T-helper 17 cell (primary cell): ENCODE measurements at places on chromosomes 5 and 9.

DNA sequence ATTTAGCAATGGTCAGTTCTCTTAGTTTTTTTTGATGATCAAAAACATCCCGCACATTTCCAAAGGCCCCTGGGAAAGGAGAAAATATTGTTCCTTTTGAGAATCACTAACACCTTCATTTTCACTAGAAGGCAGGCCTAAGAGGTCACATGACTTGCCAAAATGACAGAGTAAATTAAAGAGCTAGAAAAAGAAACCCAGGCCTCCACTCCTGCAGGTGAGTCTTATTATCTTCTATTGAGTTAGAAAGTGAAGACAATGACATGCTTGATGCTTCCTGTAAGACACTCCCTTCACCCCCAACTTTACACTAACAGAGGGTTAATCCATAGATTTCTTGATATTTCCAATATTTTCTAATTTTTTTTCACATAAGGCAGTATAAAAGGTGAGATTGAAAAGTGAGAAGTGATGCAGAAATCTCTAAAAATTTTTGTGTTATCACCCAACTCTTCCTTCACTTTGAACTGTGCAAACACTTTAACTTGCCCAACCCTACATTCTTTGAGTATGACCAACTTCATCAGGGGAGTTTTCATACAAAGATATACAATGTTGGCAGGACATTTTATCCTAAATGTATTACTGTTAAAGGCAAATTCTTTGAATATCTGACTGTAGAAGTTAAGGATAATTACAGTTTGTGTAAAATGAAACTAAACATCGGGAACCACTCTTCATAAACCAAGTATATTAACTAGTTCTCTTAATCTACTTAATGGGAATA lies 57.1 kb downstream of the SUB1 start:
- no peak for DNase-seq

DNA sequence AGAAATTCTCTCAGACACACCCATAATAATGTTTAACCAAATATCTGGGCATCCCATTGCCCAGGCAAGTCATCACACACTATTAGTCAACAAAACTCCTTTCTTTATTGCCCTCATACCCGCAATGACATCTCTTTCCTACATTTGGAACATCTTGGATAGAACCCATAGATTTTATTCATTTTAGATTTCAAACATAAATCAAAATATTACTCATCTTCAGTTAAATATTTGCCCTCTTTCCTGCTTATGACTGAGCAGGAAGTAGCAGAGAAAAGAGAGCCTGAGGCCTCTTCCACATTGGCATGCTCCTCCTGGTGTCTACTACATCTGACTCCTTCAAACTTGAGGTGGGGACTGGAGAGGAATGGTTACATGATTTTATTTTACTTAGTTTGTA lies 592.0 kb downstream of the CHSY3 start:
- no peak for DNase-seq

DNA sequence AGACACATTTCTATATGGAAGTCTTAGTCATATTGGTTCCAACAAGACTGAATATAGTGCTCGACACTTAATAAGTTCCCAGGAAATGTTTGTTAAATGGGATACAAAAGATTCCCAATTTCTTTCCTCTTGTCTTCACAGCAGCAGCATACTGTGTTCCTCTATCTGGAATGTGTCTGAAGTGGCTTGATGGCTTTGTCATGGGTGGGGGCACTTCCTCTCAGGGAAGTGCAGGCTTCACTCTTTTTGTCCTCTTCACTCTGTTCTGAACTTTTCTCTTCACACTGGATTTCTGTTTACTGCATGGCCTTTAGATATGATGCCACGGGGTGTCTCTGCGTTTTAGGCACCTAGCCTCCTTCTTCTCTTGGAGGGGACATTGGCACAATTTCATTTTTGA lies 127.7 kb upstream of the C9orf72 start:
- no peak for DNase-seq

- DNase-seq: no peak
These were observed 251.1 kb upstream of the PPP1R2B start for GRCh38 chr5:156598964-156599363.

DNA sequence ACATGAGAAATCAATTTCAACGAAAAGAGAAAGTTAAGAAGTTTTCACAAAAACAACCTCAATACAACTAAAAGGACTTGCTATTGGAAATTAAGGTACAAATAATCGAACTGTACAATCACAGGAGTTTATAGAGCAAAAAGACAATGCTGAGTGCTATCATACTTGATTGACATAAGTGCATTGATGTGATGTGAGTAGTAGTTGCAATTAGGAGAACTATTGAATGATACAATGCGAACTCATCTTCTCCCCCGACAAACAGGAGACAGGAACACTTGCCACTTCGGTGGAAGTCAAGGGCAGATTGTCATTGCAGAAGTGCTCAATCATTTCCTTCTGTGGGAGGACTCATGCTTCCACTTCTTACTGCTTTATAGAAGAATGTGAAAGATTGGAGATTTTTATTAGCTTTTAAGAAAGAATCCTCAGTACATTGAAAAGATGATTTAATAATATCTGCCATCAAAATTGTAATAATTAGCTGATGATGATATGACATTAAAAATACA lies 276.6 kb upstream of the MPDZ start:
- DNase-seq: no peak

- no peak for DNase-seq
These were observed 267.1 kb upstream of the EFNA5 start for GRCh38 chr5:107937651-107938355.

DNA sequence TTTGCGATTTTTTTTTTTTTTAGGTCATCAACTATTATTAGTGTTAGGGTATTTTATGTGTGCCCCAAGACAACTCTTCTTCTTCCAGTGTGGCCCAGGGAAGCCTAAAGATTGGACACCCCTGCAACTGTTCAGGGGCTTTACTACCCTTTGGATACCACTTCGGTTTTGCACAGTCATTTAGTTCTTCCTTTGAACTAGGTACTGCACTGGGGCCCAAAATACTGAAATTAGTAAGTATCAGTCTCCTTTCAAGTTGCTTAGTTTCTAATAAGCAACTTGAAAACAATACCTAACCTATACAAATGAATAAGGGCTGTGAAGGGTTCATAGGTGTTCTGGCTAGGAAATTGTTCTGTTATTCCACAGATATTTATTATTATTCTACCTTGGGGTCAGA lies 45.3 kb downstream of the CWC27 start:
- DNase-seq: no peak

DNA sequence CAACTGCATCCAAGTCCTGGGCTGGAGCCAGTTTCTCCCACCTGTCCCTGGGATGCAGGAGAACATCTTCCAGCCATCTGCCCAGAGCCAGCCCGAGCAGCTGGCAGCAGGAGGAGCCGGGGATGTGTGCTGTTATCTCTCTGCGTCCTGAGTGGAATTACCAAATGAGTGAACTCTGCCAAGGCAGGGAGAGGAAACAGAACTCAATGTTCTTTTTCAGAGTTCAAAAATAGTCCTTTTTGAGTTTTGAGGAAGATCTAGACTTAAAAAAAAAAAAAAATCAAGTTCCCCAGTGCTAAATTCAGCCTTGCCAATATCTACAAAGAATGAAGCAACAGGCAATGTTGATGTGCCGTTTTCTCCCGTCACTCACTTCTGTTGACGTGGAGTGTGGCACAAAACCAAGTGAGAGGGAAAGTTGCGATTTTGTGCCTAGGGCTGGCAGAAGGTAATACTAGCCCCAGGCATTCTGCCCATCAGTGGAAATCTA lies 56.2 kb downstream of the TMOD1 start:
- DNase-seq: no peak

DNA sequence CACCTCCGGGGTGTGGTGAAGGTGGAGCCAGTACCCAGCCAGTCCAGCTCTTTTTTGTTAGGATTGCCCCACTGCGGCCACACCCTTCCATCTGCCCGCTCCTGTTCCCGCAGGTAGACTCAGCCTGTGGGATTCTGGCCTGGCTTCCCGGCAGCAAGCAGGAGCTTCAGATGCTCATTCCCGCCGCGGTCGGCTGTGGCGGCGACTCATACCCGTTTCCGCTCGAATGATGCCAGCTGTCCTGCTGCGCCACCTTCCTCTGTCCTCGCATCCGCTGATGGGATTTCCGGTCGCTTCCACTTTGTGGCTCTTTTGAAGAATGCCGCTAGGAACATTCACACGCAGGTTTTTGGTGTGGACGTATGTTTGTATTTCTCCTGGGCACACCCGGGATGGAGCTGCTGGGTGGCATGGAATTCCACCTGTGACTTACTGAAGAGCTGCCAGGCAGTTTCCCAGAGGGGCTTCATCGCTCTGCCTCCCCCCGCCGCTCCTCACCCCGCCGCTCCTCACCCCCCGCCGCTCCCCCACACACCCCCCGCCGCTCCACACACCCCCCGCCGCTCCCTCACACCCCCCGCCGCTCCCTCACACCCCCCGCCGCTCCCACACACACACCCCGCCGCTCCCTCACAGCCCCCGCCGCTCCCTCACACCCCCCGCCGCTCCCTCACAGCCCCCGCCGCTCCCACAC lies 60.3 kb downstream of the TENT4A start:
- DNase-seq: no peak

GRCh38 chr5:62450259-62450658 lies 37.7 kb downstream of the IPO11 start:
- no peak for DNase-seq

DNA sequence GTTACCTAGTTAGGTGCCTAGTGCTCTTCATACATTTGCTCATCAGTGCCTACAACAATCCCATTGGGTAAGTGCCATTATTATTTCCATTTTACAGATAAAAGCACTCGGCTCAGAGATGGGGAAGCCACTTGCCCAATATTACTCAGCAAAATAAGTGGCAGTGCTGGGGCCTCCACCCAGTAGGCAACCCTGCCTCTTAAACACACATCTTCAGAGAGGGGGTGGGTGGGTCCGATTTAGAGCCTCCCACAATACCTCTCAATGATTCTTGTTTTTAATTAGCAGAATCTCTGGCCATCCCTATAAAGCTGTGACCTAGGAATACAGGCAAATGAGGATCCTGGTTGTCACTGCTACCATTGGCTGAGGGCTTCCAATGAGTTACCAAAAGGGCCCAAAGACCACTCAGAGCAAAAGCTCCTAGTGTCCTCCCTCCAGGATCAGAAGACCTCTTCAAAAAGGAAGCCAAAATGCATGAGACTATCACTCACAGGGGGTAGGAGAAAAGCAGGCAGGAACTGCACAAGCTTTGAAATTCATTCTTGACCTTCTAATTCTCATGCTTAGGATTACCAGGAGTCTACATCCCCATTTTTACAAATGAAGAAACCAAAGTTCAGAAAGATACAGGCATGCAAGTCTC lies 36.1 kb upstream of the UBE2D2 start:
- DNase-seq: no peak

DNA sequence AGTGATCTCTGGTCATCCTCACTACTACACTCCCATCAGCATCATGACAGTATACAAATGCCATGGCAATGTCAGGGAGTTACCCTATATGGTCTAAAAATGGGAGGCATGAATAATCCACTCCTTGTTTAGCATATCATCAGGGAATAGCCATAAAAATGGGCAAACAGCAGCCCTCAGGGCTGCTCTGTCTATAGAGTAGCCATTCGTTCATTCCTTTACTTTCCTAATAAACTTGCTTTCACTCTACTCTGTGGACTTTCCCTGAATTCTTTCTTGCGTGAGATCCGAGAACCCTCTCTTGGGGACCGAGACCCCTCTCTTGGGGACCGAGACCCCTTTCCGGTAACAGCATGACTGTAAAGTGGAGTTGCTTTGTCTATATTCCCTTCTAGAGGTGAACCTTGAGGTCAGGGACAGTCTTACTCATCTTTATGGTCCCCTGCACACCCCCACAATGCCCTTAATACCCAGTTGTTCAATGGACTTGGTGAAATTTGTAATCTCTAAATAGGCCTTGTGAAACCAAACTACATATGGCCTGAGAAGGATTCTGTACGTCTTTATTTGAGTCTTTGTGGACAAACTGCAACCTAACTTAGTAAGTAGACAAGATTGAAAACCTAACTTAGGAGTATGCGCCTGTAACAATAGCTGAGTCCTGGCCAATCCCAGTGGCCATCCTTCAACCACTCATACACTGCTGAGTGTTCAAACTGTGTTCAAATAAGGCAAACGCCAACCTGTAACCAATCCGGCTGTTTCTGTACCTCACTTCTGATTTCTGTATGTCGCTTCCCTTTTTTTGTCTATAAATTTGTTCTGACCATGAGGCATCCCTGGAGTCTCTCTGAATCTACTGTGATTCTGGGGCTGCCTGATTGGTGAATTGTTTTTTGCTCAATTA lies 32.3 kb upstream of the UBTD2 start:
- no peak for DNase-seq
